ENCODE measurements at places on chromosomes 11 and 22.

DNA sequence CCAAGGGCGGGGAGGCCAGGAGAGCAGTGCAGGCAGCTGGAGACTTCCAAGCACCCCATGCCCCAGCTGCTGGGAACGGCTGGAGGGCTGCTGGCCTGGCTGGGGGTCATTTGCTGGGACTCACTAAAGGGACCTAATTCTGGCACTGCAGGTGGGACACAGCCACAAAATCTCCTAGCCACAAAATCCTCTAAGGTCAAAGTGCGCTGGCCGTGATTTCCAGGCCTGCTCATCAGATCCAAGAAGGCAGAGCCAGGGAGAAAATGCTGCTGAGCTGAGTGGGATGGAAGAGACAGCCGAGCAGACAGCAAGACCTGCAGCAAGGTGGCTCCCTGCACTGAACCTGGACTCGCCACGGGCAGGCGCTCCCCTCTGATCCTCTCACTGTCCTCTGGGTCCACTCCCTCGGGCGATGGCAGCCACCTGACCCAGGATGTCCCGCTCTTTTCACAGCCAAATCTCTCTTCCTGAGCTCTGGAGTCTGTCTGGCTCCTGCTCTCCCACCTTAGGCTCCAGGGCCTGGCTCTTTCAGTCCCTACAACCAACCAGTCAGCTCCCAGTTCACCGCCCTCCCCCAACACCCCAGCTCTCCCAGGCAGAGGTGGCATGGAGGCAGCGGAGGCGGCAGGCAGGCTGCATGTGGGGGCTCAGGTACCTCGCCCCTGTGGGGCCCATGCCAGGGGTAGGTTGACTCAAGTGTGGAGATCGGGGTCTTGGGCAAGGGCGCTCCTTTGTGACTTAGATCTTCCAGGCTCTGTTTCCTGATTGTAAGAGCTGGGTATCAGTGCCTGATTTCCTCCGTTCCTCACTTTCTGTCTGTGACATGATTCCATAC, 14.5 kb downstream of the OVOL1 start:
- no peak for DNase-seq

DNA sequence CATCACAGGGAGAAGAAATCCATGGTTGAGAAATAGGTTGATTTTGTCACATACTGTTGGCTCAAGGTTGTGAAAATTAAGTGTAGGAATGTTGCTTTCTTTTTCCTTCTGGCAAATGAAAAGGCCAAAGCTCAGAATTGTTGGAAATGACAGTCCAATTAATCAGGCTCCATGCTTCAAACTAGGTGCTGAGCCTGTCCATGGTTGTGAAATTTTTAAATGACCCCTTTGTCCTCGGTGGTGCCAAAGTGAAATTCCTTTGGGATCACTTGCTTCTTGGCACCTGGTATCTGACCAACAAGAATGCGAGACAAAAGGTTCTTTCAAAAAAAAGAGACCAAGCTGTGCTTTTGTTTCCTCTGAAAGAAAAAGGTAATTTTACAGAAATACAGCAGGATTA, 451.9 kb downstream of the ETS1 start:
- no peak for DNase-seq

DNA sequence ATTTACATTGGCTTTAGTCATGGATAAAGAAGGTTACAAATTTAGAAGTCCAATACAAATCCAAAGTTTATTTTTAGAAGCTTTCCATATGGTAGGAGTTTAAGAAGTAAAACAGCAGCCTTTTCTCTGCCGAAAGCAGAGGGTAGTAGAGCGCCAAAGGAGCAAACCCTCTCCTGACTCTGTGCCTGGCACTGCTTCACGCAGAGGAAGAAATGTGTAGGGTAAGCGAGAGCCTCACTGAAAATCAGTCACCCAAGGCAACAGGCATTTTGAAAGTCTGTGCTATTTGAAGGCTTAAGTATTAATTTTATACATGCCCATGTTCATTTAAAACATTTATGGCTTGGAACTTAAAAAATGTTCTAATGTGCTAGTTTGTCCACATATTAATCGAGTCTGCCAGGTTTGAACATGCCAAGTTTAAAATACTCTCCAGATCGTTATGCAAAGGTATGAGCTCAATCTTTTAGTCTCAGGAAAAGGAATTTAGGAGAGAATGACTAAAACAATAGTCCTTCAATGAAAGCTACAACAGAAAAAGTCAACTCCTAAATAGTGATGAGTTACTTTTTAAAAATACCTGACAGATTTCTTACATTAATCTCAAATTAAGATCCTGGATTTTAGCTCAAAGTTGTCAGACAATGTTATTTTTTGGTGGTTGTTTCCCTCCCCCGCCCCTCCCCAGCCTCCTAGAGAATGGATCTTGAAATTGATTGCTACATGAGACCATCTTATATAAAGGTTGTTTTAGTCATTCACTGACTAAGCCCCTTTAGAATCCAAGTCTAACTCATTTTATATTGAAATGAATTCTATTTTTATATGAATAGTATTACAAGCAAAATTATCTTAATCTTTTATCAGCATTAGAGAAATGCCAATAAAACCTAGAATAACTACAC, 38.7 kb downstream of the MRTFA start:
- DNase-seq: no peak

- no peak for DNase-seq
These were observed 21.9 kb downstream of the PC start for GRCh38 chr11:66936311-66936711.

GRCh38 chr11:106233191-106233590, 155.7 kb downstream of the AASDHPPT start:
- DNase-seq: no peak

DNA sequence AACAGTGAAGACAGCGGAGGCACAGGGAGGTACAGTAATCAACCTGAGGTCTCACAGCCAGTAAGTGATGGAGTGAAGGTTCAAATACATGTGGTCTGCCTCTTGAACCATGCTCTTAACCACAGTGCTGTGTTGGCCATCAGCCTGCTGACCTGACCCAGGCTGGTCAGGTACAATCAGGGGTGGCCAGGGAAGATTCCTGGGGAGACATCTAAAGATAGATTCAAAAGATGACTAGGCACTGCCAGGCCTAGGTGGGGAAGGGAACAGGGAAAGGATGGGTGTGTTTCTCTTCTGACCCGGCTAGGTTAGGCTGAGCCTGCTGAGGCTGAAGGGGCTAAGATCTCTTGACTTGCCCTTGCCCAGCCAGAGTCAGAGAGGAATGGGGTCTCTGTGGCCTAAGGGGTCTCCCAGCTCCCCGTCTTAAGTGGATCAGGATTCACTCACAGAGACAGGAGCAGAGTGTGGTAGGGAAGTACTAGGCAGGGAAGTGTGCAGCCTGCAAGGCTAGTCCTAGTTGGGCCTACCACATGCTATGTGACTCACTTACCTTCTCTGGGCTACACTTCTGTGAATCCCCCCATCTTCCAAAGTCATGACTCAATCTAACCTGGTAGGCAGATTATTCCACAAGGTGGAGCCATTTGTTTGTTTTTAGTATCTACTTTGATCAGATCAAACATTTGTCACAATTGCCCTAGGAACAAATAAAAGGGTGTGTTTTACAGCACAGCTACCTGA, 10.4 kb upstream of the SREBF2 start:
- DNase-seq: peak; percentile 39

GRCh38 chr11:75320046-75320618, 31.3 kb downstream of the ARRB1 start:
- DNase-seq: no peak

- DNase-seq: no peak
These were observed 17.8 kb upstream of the TTC12 start for GRCh38 chr11:113296447-113297205.

- DNase-seq: no peak
These were observed 62.1 kb upstream of the ARHGAP20 start for GRCh38 chr11:110774138-110775014.

DNA sequence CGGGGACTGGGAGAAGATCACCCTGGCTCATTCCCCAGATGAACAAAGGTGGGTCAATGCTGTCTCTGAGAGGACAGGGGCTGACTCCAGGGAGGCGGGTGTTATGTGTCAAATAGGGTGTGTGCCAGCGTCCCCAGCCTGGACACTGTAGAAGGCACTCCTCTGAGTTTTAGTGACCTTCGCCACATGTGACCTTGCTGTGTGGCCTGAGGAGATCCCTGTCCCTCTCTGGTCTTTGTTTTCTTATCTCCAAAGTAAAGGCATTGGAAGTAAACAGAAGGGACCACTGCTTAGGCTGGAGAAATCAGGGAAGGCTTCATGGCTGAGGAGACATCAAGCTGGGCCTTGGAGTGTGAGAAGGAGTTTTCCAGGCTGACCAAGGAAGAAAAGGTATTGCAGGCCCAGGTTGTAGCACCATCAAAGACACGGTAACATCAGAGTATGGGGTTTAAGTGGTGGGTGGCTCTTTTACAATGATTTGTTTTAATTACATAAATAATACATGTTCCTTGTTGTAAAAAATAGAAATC, 74.4 kb downstream of the TP53I11 start:
- no peak for DNase-seq

GRCh38 chr11:134987223-134987768, 575.3 kb upstream of the B3GAT1 start:
- no peak for DNase-seq

DNA sequence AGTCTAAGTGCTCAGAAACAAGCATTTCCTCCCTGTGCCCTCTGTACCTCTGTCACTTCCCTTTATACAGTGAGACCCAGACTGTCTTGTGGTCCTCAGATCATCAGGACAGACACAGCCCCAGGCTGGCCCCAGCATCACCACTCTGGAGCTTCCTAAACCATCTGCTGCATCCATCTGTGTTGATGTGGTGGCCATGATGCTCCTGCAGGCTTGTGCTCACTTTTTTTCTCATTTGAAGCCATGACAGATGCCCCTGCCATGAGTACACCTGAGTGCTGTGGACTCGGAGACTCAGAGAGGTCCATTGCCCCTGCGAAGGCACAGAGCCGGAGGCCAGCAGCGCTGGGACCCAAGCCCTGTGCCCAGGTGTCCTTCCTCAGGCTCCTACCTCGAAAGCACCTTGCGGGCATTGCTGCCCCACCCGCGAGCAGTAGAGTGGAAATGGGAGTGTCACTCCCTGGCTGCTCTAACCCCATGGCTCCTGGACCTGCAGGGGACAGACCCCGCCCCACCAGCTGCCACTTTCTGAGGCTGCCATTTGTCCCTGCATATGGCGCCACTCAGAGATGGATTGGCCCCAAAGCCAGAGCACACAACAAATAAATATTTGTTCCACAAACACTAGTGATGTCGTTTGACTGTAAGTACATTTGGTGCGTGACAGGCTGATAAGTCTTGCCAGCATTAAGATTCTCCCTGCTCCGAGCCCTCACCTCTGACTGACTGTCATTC, 593.5 kb downstream of the TBC1D22A start:
- DNase-seq: no peak

GRCh38 chr22:29628996-29629902, 25.8 kb downstream of the NF2 start:
- no peak for DNase-seq

- no peak for DNase-seq
These were observed 90.1 kb downstream of the MPPED1 start for GRCh38 chr22:43501878-43502277.

DNA sequence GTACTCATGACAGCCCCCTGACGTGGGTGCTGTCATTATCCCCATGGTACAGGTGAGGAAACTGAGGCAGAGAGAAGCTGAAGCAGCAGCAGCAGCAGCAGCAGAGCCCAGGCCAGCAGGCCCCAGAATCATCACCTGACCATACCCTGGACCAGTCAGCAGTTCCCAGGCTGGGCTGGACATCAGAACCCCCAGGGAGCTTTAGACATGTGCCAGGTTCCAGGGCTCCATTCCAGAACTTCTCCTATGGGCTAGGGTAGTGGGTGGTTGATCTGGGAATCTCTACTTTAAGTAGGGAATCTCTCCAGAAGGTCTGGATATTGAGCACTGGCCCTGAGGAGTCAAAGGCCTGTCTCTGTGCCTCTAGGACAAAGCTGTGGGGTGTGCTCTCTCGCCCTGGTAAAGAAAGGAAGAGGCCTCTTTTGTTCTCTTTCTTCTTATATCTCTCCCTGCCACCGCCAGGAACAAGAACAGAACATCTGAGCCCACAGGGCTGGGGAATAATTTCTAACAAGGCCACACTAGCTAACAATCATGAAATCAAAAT, 26.6 kb downstream of the MAFF start:
- DNase-seq: no peak

DNA sequence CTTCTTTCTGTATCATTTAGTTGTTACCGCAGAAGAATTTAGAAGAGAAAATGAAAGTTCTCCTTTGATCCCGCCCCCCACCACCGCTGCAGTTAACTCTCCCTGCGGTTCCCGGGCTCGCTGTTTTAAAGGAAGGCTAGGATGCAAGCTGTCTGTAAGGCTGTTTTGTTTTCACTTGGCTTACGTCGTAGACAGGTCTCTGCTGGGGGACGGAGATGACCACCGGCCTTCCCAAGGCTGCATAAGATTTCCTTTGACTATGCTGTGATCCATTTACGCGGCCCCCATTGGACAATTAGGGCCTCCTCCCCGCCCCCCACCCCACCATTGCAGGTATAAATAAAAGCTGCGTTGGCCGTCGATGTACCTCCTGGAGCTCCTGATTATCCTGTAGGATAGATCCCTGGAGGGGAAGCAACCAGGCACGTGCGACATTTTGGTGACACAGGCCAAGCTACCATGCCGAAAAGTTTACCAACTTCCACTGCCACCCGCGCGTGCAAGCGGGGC, 1.4 kb upstream of the CPT1A start:
- peak; percentile 60 for DNase-seq

DNA sequence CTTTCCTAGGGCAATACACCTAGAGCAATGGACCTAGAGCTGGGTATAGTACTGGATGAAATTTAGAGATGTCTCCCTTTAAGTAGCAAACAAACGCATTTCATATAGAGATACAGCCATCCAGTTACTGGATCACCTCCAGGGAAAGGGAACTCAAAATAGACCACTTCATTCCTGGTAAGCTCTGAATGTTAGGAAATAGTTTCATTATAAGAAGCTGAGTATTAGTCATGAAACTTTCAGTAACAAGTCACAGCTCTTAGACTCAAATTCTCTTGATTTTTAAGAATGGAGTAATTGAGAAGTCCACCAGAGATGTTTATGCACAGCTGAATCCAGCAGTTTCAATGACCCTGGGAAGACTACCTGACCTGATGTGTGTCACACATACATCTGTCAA, 221.9 kb downstream of the FAM76B start:
- DNase-seq: no peak

- DNase-seq: no peak
These were observed 31.0 kb upstream of the AMOTL1 start for GRCh38 chr11:94737171-94737611.

DNA sequence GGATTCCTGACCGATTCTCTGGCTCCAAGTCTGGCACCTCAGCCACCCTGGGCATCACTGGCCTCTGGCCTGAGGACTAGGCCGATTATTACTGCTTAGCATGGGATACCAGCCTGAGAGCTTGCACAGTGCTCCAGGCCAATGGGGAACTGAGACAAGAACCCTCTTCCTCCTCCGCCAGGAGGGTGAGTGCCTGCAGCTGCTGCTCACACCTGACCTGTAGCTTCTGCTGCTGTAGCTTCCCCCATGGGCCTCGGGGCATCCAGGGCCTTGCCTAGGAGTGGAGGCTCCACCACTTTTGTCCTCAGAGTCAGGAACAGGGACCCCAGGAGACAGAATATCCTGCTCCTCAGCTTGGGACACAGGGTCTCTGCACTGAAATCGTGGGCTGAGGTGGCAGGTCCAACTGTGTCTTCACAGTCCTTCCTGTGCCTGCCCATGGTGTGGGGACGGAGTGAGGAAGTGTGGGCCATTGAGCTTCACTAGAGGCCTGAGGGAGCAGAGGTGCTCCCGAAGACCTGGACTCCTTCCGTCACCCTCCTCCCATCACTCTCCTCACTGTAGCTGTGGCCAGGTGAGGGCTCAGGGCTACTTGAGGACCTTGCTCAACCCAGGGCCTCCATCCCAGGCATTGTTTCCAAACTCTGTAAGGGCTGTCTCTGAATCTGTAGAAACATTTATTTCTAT, 103.8 kb downstream of the ZNF280B start:
- DNase-seq: no peak

- DNase-seq: no peak
These were observed 170.1 kb upstream of the B3GAT1 start for GRCh38 chr11:134581966-134582769.

Measured in NCI-H2029 treated with DMSO at 0.1 percent for 48 hours (cell line).